ENCODE measurements at places on chromosomes 2 and 18. TPM values are rescaled to one million over a fixed set of nuclear protein-coding genes. Genes with fewer than 3 reads are reported as not detected.

DNA sequence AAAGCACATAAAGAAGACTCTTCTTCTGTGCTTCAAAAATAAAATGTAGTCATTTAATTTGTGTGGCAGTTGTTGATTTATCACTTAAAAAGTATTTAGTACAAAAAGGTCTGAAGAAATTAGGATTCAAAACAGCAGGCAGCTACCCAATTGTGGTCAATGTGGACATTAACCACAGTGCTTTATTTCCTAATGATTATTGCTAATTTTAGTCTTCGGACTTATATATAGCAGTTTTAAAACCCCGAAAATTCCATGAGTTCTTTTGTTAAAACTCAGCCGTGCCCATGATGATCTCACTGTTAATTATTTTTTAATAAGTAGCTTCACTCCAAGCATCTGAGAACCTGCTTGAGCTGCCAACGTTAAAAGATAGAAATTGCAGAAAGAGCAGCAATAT is 594.3 kb downstream of the STK39 start:
- no peaks in the 10 kb centered on the region for H3K36me3 ChIP-seq
- H3K4me3 ChIP-seq, result no peak overlapping the region
- DNase-seq, result no peak
- no peak overlapping the region for H3K27ac ChIP-seq

DNA sequence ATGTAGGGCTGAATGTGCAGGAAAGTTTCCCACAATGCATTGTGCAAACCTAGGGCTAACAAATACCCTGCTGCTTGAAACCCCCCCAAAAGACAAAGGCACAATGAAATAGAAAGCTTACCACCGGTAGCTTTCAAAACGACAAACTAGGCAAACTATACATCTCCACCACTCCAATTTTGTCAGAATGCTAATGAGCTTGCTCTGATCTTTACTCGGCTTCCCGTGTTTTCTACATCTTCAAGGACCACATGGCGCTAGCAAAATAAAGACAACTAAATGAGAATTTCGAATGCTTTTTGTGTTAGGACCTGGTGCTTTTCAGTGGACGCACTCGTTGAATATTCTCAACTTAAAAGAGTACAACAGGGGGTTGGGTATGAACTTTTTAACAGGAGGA is 37.2 kb upstream of the OTX1 start:
- no peaks in the 10 kb centered on the region for H3K36me3 ChIP-seq
- H3K27me3 ChIP-seq, result no peaks in the 10 kb centered on the region
- H3K4me1 ChIP-seq, result peaks cover 22% of the 10 kb centered on the region
- no peak overlapping the region for H3K4me3 ChIP-seq

DNA sequence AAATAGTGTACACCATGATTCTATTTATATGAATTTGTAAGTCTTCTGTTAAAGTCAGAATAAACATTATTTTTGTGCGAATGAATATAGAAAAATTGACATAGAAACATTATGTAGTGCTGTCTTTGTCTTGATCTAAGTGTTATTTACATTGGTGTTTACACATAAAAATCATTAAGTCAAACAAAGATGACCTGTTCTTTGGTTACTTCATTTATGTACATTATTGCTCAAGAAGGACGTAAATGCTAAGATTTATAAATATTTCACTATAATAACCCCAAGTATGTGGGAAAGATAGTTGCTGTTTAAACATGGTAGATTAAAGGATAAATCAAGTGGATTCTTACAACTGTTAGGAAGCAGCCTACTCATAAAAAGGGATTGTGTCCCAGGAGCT is 536.8 kb upstream of the DSEL start:
- H3K27me3 ChIP-seq, result peaks cover 3% of the 10 kb centered on the region
- no peak overlapping the region for H3K4me3 ChIP-seq
- peaks cover 25% of the 10 kb centered on the region for H3K4me1 ChIP-seq
- no peaks in the 10 kb centered on the region for H3K36me3 ChIP-seq
- no peak overlapping the region for H3K27ac ChIP-seq
- DNase-seq, result no peak

GRCh38 chr2:115084446-115084845 is 642.0 kb downstream of the DPP10 start:
- no peak overlapping the region for H3K4me3 ChIP-seq
- DNase-seq, result no peak
- peaks cover 2% of the 10 kb centered on the region for H3K27me3 ChIP-seq
- no peak overlapping the region for H3K27ac ChIP-seq
- peaks cover 11% of the 10 kb centered on the region for H3K36me3 ChIP-seq

DNA sequence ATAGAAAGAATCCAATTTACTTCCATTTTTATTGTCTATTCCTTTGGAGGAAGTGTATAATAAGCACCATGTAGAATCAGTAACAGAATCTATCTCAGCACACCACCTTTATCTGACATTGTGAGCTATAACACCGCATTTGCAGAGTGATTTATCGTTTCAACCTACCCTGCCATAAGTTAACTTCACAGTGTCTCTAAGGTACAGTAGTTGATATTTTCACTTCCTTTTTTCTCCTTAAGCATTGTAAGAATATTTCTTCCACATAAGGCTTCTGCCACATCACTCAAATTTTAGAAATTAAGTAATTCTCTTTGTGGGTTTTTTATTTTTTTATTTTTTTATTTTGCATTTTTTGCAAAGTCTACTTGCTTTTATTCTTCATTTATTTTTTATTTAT is 107.1 kb downstream of the TMX3 start:
- no peak for DNase-seq
- H3K27me3 ChIP-seq, result no peaks in the 10 kb centered on the region
- H3K4me1 ChIP-seq, result peaks cover 14% of the 10 kb centered on the region

DNA sequence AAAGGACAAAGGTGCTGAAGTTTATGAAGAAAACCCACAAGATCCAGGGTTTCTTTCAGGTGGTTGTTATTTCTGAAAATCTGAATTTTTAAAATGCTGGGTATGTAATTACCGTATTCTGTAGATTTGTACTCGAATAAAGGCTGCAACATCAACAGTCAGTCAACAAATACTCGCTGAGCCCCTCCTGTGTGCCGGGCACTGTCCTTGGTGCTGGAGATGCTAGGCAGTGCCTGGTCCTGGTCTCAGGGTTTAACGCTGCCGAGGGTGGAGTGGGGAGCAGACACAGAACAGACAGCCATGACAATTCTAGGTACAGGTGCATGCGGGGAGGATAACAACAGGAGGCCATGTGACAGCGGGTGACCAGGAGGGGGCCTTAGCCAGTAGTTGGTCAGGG is 27.2 kb upstream of the PDIA6 start:
- no peaks in the 10 kb centered on the region for H3K4me1 ChIP-seq
- H3K36me3 ChIP-seq, result peaks cover 17% of the 10 kb centered on the region
- H3K27me3 ChIP-seq, result peaks cover 23% of the 10 kb centered on the region
- no peak for DNase-seq

DNA sequence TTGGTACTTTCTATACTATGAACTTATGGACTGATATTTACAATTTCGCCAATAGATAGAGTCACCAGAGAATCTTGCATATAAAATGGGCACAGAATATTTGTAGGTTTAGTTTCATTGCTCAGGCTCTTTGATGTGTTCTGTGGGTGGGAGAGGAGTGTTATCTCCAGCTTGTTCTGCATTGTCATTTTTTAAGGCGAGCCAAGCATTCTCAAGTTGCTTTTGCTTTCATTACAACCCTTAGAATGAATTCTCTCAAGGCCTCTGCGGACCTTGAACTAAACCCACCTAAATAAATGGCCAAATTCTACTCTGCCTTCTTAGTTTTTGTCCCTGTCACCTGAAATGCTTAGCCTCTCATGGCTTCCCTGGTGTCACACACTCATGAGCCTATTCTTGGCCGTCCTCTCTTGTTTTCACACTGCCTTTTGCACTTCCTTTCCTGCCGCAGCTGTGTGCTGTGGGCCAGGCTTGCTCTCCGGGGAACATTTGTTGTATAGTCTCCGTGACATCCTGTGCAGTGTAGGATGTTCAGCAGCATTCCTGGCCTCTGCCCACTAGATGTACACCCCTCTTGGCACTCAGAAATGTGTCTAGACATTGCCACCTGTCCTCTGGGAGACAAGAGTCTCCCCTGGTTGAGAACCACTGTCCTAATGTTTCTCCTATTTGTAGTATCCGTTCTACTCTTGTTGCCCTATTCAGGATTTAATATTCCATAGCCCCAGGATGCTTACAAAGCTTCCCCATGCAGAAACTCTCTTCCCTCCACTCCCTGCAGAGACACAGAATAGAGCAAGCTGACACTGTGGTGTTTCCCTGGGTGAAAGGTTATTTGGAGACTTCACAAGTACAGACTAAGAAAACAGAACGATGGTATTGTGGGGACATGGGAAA is 255.6 kb downstream of the PTPRM start:
- no peak for DNase-seq
- H3K4me3 ChIP-seq, result no peak overlapping the region
- no peaks in the 10 kb centered on the region for H3K36me3 ChIP-seq
- no peak overlapping the region for H3K27ac ChIP-seq

DNA sequence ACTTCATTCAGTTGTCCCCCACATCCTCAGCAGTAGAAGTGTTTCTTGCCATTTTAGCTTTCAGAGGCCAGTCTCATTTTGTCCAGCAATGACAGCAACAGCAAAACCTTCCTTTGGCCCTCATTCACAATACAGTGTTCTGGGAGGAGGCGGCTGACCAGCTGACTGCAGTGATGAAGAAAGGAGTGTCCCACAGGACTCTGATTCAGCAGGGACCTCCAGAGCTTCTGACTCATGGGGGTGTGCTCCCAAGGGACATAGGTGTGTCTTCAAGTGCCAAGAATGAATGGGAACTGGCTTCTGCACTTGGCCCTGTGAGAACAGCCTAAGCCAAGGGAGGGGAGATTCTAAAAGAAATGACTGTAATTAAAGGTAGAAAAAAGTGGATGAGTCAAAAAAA is 147.0 kb upstream of the PELI1 start:
- H3K27ac ChIP-seq, result peak overlapping the region; percentile 37
- peak; percentile 67 for DNase-seq

GRCh38 chr2:29573612-29574011 is 347.8 kb downstream of the ALK start:
- no peak overlapping the region for H3K27ac ChIP-seq
- H3K27me3 ChIP-seq, result peaks cover 28% of the 10 kb centered on the region
- H3K36me3 ChIP-seq, result no peaks in the 10 kb centered on the region
- no peaks in the 10 kb centered on the region for H3K4me1 ChIP-seq
- DNase-seq, result no peak
- no peak overlapping the region for H3K4me3 ChIP-seq

DNA sequence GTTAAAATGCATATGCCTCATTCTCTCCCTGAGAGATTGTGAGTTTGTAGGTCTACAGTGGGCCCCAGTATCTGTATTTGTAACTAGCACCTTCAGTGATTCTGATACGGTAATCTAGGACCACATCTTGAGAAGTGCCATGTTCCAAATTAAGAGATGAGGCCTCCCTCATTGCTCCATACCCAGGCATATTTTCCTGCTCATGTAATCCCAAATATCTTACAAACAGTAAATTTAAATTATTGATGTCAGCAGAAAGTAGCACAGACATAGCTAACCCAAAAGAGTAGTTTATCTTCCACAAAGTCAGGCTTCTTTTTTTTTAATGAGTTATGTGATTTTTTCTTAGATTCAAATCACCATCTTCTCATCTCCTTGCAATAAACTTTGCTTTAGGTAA is 263.8 kb downstream of the SETBP1 start:
- no peak for DNase-seq
- no peak overlapping the region for H3K27ac ChIP-seq

DNA sequence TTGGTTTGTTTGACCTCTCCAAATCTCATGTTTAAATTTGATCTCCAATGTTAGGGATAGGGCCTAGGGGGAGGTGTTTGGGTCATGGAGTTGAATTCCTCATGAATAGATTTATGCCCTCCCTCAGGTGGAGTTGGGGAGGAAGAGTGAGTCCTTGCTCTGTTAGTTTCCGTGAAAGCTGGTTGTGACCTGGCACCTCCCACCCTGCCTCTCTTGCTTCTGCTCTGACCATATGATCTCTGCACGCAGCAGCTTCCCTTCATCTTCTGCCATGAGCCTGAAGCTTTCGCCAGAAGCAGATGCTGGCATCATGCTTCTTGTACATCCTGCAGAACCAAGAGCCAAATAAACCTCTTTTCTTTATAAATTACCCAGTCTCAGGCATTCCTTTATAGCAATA is 231.6 kb upstream of the ERBB4 start:
- H3K27ac ChIP-seq, result no peak overlapping the region
- no peaks in the 10 kb centered on the region for H3K36me3 ChIP-seq
- peaks cover 22% of the 10 kb centered on the region for H3K4me1 ChIP-seq
- no peaks in the 10 kb centered on the region for H3K27me3 ChIP-seq

DNA sequence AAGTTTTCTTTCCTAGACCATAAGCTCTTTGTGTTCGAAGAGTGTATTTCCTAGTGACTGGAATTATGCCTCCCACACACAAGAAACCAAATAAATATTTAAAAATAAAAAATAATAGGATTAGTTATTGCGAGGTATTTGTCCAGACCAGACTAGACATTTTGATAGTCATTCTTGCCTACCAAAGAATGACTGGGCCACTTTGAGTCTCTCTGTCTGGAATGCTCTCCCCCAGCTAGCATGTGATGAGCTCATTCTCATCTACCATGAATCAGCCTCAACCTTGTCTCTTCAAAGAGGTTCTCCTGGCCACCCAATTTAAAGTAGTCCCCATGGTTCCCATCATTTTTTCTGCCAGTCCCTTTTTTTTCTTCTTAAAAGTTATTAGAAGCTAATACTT is 13.9 kb upstream of the DSC1 start:
- no peaks in the 10 kb centered on the region for H3K27me3 ChIP-seq
- no peak for DNase-seq
- H3K4me1 ChIP-seq, result no peaks in the 10 kb centered on the region
- no peak overlapping the region for H3K4me3 ChIP-seq
- H3K27ac ChIP-seq, result no peak overlapping the region

Gene CD8B2
- total RNA-seq, result not detected

Gene KCNG3
- not detected for total RNA-seq

Gene PSD4
- 0.92 TPM for total RNA-seq

Gene SERPINB7
- total RNA-seq, result 294 TPM
